ENCODE measurements at places on chromosomes 3 and 15.

GRCh38 chr3:138949002-138949418, 2.0 kb downstream of the FOXL2NB start:
- DNase-seq, result no peak

- no peak for DNase-seq
Observed at GRCh38 chr3:149226776-149227175, 5.1 kb upstream of the CP start.

- no peak for DNase-seq
Observed at GRCh38 chr3:49707113-49707480, 12.4 kb downstream of the AMIGO3 start.

DNA sequence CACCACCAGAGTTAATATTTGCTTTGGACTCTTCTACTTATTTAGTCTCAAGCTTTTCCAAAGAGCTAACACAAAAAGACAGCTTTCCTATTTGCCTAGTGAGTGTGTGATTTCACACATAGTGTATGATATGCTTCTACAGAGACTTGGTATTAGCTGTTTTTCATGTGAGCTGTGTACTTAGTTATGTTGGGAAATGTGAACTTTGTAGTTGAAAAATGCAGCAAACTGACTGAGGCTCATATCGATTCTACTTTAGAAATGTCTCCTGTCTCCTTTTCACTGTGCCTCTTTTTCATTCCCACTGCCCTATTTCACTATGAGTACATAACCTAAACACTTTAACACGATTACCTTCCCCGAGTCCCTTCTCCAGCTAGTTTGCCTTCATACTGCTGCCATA, 136.5 kb downstream of the ALCAM start:
- no peak for DNase-seq

- no peak for DNase-seq
Observed at GRCh38 chr3:139328356-139328755, 15.5 kb upstream of the MRPS22 start.

DNA sequence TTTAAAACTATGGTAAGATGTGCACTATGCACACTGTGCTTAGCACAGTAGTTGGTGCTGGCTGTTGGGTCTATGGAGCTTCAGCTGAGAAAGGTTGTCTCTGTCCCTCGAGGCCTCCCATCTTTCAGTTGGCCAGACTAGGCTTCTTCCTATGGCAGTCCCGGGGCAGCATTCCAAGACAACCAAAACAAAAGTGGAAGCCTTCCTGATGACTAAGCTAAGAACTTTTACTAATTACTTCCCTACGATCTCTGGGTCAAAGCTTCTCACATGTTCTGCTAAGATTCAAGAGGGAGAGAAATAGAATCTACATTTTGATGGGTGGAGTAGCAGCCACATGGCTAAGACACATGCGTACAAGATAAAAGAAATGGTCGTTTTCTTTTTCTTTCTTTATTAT, 342.8 kb downstream of the TUSC7 start:
- no peak for DNase-seq

DNA sequence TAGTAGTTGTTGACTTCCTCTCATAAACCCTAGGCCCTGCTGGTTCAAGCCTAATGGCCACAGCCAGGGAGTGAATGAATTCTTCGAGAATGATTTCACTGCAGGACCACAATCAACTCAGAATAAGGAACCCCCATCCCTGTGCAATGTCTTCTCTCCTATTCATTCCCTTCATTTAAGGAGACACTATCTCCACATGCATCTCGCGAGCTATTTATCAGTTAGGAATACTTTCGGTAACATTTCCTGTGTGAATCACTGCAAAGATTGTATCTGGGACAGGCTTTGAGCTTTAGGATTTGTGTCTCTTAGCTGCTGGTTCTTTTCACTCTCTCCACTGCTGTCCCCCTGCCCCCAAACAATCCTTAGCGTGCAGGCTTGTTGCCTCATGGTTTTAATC, 94.4 kb downstream of the MYLK start:
- DNase-seq, result no peak

DNA sequence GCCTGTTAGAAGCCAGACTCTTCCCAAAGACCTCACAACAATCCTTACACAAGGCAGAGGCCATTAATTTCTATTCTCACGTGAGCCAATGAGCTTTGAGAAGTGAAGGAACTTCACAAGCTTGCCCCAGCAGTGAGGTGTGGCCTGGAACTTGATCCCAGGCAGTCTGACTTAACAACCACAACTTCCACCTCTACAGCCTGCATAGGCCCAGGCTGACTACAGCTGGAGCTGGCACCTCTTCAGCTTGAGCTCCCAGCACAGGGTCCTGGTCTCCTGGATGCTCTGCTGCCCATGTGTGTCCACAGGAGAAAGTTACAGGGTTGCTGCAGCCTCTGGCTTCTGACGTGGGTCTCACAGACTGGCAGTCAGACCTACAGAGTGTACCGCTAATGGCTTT, 111.0 kb downstream of the ERC2 start:
- no peak for DNase-seq

GRCh38 chr15:29765898-29766527, 56.3 kb downstream of the TJP1 start:
- no peak for DNase-seq

GRCh38 chr15:39919411-39919747, 687 bp downstream of the GPR176 start:
- no peak for DNase-seq

- no peak for DNase-seq
Observed at GRCh38 chr3:72345237-72345878, 502.9 kb downstream of the SHQ1 start.

DNA sequence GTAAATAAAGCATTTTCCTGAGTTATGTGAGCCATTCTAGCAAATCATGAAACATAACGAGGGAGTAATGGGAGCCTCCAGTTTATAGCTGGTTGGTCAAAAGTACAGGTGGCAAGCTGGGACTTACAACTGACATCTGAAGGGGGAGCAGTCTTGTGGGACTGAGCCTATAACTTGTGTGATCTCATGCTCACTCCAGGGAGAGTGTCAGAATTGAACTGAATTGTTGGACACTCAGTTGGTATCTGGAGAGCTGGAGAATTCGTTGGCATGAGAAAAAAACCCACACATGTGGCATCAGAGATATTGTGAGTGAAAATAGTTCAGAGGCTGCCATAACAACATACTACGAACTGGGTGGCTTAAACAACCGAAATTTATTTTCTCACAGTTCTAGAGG, 22.8 kb upstream of the DENND6A start:
- no peak for DNase-seq

DNA sequence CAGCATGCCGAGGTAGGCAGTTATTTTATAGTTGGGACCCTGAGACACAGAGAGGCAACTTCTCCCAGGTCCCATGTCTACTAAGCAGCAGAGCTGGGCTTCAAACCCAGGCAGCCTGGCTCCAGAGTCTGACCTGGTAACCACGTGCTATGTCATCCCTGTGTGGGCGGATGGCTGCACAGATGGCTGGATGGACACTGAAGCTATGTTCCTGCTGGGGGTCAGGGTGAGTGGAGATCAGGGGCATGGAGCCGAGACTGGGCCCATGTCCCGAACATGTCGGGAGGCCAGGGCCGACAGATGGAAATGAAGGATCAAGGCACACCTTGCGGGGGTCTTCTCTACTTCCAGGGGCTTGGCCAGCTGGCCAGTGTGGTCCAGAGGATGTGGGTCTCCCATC, 9.3 kb upstream of the FBLN2 start:
- no peak for DNase-seq

DNA sequence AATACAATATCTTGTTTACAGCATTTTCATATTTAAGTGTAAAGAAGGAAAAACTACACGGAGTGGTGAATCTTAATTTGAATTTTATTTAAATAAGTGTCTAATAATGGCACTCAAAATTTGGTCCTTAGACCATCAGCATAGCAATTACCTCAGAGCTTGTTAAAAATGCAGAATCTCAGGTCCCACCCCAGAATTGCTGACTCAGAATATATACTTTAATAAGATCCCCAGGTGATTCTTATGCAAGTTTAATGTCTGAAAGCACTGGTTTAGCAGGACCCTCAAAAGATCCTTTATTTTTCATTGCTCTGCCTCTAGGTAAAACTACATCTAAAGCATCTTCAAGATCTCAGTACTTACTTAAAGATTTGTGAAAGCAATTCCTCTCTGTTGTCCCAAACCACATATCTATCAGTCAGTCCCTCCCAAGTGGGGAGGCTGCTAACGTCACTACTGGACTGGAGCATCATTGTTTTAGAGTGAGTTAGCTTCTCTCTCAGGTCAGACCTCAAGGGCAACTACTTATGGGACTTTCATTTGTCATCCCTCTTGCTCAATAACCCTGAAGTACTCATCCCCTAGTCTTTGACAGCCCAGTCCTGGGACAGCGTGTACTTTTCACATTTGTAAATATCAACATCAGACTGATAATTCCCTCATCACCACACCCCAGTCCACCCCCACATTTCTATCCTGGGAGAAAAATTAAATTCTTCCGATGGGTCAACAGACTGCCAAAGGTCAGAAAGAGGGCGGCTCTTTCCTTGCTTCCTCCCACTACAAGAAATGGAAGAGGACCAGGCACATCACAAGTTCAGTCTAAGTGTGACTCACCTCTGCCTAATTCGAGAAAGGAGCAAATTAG, 76.7 kb downstream of the CBLB start:
- no peak for DNase-seq

DNA sequence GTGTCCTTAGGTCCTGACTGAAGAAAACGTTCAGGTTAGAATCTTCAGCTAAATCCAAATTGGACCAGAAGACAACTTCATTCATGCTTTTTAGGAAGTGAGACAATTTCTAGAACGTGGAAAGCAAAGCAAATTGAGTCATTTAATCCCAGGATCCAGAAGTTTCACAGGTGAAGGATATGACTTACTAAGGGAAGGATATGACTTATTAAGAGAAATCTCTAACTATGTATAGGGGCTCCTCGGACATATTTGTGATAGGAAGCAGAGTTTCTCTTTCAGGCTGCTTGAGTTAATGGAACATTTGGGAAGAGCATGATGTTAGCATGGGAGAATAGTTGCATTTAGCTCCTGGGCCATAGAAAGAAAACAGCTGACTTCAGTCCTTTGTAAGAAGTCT, 16.1 kb upstream of the PLOD2 start:
- no peak for DNase-seq

Measured in activated naive CD4-positive, alpha-beta T cell (primary cell).